ENCODE measurements at places on chromosomes 2 and 18. TPM values are rescaled to one million over a fixed set of nuclear protein-coding genes. Genes with fewer than 3 reads are reported as not detected.

DNA sequence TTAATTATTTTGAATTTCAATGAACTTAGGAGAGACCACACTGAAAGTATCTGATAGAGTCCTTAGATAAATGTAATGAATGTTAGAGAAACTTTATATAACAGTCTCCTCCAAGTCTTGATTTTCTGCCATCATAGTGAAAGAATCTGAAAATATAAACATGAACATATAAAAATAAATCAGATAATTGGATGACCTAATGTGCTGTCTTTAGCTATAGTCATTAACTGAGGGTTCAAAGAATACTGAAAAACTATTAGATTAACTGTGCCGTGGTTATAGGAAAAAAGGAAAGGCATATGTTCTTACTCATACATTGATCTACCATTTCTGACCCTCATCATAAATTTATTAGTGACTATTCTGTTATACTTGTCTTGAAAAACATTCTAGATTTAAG is 47.0 kb upstream of the SPAG16 start:
- DNase-seq: no peak

DNA sequence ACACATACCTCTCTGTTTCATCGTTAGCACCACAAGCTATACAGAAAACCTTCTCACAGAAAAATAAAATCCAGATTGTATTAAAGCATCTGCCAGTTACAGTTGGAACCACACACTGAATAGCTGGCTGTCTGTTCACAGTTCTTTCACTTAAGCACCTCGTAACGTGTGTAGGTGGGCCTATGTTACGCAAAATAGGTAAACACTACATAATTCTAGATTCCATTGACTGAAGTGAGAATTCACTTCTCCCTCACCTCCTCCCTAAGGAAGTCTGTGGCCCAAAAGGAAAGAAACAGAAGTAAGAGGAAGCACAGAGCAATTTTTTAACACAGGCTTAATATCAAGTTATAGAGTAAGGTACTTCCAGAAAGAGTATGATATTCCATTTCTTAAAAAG is 24.9 kb downstream of the PELI1 start:
- no peak for DNase-seq

DNA sequence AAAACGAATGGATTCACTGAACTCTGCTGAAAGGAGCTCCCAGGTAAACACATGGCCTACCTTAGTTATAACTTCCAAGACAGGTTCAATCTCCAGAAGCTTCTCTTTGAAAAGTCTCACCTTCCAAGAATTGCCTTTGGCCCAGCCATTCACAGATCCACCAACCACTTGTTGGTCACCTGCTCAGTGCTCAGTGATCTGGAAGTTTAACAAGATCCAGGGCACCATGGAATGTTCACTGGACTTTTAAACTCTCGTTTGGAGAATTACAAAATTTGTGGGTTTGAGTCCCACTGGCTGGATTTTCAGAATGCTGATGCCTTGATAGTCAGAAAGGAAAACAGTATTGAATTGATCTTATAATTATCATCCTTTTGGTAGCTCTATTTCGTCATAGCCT is 9.4 kb downstream of the GPR39 start:
- DNase-seq: no peak

DNA sequence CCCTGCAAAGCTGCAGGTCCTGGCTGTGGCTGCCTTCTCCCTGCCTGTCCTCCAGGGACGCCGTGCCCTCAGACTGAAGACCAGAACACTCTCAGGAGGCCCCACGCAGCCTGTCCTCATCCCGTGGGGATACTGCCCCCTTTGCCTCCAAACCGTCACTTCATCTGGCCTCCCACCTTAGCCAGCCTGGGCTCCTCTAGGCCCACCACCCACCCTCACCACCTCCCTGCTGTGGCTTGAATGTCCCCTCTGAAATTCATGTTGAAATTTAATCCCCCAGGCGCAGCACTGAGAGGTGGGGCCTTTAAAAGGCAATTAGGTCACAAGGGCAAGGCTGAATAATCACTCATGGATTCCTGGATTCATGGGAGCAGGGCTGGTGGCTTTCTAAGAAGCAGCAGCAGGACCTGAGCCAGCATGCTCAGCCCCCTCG is 198.2 kb downstream of the SEPTIN10 start:
- DNase-seq: no peak

GRCh38 chr2:201890453-201890852 is 84.1 kb downstream of the CDK15 start:
- no peak for DNase-seq

GRCh38 chr2:165586019-165586418 is 116.5 kb downstream of the CSRNP3 start:
- DNase-seq: no peak

- no peak for DNase-seq
These were observed 22.2 kb downstream of the XRCC5 start for GRCh38 chr2:216131175-216131926.

GRCh38 chr18:27824275-27824674 is 352.7 kb downstream of the CDH2 start:
- DNase-seq: no peak

DNA sequence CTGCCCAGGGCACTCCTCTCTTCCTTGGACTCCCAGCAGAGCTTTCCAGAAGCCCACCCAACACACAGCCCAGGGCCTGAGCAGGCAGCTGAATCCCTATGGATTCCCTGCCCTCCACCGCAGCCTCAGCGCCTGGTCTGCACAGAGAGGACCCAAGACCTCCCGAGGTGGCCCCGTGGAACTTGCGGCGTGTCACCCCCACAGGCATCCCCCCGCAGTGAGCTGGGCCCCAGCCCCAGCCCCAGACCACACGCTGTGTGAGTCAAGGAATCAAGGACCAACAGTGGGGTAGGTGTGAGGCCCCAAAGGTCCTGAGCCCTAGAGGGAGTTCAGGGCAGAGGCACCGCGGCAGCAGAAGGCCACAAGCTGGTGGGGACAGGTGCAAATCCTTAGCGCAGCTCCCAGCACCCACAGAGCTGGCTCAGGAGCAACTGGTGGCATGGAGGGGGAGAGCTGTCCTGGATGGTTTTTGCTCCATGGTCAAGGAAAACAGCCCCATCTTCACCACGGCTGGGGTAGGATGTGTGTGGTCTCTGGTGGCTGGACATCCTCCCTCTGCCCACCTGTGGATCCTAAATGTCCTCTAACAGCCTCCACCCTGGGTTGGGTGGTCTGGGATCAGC is 8.5 kb downstream of the HS6ST1 start:
- no peak for DNase-seq

- DNase-seq: no peak
These were observed 8.4 kb downstream of the RSAD2 start for GRCh38 chr2:6885968-6886367.

DNA sequence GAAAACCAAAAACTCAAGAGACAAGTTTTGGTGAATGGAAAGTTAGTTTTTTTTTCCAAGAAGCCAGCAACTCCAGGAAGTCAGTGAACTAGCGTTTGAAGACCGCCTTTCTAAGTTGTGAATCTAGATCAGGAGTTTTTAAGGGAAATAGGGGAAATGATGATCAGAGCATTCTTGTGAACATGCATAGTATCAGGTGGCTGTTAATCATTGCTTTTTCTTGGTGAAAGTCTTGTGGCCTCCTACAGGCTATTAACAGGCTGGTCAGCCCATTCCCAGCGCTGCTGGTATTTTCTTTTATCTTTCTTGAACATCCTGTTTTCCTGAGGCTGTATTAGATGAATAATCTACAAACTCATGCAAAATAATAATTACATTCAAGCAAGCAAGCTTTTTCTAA is 155.8 kb downstream of the PTPRM start:
- no peak for DNase-seq

- no peak for DNase-seq
These were observed 36.1 kb upstream of the MRPL33 start for GRCh38 chr2:27735263-27735904.

GRCh38 chr2:68878071-68878711 is 7.0 kb upstream of the BMP10 start:
- no peak for DNase-seq

- DNase-seq: no peak
These were observed 26.6 kb downstream of the CROCC2 start for GRCh38 chr2:240932724-240933047.

Gene GRHL1
- 3.7 TPM for polyA plus RNA-seq

Gene SOX11
- 16.7 TPM for polyA plus RNA-seq

Gene FHL2
- polyA plus RNA-seq: 31.5 TPM

Gene GRB14
- 53.0 TPM for polyA plus RNA-seq

Gene SLC5A6
- 36.7 TPM for polyA plus RNA-seq

Gene TLX2
- not detected for polyA plus RNA-seq

Measured in right renal cortex interstitium (tissue), 3 donors.